ENCODE measurements at places on chromosomes 11 and 22. TPM values are rescaled to one million over a fixed set of nuclear protein-coding genes. Genes with fewer than 3 reads are reported as not detected.

The TEAD1 gene
- 71.5 TPM for total RNA-seq

GRCh38 chr11:34679681-34680080 is 58.8 kb downstream of the EHF start:
- DNase-seq = no peak

- DNase-seq = no peak
These were observed 250.1 kb upstream of the LUZP2 start for GRCh38 chr11:24246715-24247114.

GRCh38 chr22:19848298-19849224 is 6.1 kb downstream of the GNB1L start:
- DNase-seq = peak; percentile 90

GRCh38 chr11:28649922-28650321 is 541.7 kb downstream of the METTL15 start:
- DNase-seq = no peak

DNA sequence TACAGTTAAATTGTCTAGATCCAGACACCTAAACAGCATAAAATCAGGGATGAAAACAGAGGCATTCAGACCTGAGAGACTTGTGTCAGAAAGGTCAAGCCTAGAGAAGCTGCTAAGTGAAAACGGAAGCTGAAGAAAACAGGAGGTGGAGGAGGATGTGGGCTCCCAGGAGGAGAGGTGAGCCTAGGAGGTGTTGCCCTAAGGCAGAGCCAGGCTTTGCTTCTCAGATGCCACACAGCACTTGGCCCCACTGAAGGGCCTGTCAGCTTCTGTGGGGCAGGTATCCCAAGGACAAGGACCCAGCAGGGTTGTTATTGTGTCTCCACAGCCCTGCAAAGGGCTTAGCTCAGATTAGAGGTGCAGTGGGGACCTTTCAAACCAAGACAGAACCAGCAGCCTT is 14.4 kb downstream of the UFD1 start:
- DNase-seq = no peak

GRCh38 chr22:40020956-40021355 is 26.2 kb downstream of the FAM83F start:
- DNase-seq = no peak

The LRRC32 gene
- 18.1 TPM for total RNA-seq

The CADM1 gene
- 351 TPM for total RNA-seq

DNA sequence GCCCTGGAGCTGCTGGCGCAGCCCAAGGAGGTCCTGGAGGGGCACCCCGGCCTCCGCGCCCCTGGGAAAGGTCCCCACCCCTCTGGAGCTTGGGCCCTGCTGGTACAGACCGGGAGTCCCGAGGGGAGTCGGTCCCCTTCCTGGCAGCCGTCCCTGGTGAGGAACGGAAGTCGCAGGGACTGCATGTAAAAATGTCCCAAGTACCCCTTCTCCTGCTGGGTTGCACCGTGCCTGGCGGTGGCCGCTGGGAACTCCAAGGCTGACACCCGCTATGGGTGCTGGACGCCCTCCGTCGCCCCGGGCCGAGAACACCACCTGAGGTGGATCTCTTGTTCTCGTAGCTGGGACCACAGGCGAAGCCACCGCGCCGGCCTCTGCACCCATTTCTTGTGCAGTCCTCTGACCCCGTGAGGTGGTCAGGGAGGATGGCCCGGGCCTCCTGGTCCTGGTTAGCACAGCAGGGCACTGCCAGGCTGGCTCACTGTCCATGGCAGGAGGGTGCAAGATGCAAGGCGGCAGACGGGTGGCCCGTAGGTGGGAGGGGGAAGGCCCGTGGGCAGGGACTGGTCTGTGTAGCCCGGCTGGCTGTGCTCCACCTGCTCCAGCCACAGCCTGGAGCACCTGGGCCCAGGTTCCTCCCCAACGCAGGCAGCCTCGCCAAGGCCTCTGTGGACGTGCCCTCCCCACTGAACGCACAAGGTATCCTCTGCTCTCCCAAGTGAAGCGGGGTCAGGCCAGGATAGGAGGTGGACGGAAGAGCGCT is 165.2 kb downstream of the IGLL1 start:
- DNase-seq = no peak

- peak; percentile 30 for DNase-seq
These were observed 20.3 kb downstream of the UQCR10 start for GRCh38 chr22:29787371-29787980.

Measured in thyroid gland (tissue), 4 donors.